Naive thymus-derived CD4-positive, alpha-beta T cell (primary cell): ENCODE measurements at places on chromosomes 1 and 21. TPM values are rescaled to one million over a fixed set of nuclear protein-coding genes. Genes with fewer than 3 reads are reported as not detected.

OPTC gene
- not detected for total RNA-seq

GRCh38 chr1:44060830-44061267 is 29.6 kb upstream of the SLC6A9 start:
- no peak for DNase-seq

SUSD4 gene
- total RNA-seq = 7.1 TPM

DNA sequence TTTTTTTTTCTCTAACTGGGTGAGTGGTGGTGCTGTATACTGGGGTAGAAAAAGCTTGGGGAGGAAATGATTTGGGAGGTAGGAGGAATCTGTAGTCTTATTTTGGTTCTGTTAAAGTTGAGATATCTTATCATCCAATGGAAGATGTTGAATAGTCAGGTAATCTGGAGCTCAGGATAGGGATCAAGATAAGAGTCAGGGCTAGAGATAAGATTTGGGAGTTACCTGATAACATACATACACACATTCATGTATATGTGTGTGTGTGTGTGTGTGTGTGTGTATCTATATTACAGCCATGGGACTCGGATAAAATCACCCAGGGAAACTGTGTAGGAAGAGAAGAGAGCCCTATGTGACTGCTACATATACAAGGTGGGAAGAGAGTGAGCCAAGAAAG is 8.1 kb downstream of the PCAT6 start:
- no peak for DNase-seq

- DNase-seq = no peak
Measured at GRCh38 chr1:59062743-59063142, 234.2 kb upstream of the FGGY start.

- no peak for DNase-seq
Measured at GRCh38 chr1:206672011-206672688, 12.6 kb upstream of the MAPKAPK2 start.

LIPI gene
- total RNA-seq = not detected in 2 replicates

CRYAA gene
- not detected for total RNA-seq

RNU1-1 gene
- total RNA-seq = 3,337 TPM

- DNase-seq = no peak
Measured at GRCh38 chr1:16727190-16728111, 12.9 kb upstream of the RNU1-4 start.

GRCh38 chr1:7808253-7808844 is 24.3 kb downstream of the PER3 start:
- DNase-seq = no peak

DNA sequence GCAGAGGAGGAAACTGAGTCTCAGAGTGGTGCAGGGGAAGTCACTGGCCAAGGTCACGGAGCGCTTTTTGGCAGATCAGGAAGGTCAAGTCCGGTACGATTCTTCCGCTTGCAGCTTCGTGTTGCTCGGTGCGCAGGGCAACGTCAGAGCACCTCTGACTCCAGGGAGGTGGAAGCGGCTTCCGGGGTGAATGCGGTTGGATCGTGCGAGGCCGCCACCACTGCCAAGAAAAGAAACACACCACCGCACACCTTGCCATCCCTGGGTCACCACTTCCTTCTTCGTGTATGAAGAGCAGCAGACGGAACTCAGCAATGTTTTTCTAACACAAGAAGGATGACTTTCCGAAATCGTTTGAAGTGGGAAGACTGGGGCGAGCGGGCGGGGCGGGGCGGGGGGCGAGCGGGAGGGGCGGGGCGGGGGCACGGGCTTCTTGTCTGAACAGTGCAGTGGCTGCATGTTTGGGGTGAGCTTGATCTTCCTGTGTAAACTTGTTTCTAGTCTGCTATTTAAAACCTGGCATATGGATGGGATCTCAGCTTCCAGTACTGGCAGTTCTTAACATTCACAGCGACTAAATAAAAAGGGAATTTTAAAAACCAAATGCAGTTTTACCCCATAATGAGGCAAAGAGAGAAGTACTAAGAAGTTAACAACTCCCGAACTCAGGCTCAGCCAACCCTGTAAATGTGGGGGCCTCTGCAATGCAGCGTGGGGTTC is 300.0 kb downstream of the RRAGC start:
- DNase-seq = peak; percentile 87

DNA sequence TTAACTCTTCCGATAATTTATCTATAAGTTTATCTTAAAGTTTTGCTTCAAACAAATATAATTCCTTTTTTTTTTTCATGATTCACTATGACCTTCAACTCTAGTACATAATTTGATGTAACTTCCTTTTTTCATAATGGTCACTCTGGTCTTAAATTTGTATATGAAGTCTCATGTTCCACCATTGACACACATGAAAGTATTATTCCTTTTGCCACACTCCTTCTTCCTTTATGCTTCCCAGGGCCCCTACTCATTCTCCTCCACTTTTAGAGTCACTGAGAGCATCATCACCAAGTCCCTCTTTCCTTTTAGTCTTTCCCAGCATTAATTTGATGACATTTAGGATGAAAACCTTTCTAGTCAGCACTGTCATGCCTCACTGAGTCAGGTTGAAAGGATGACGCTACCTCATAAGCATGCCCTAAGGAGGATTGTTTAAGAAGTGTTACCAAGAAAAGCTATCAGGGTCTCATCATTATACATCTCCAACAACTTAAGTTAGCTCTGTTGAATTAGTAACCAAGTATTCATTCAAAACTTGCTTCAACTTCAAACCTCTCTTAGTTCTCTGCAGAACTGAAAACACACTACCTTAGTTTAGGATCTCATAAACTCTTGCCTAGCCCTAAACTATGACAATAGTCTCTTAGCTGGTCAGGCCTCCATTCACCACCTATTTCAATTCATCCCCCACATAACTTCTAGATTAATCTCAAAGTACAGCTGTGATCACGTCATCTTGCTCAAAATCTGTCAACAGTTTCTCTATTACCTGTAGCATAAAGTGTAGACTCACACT is 14.5 kb downstream of the AUNIP start:
- no peak for DNase-seq

GRCh38 chr21:42973991-42974831 is at the start of gene PKNOX1:
TSS of gene PKNOX1 (plus strand) at chr21:42974562. CDS start at chr21:43004382, 29,820 bp downstream.
- DNase-seq = peak; percentile 100

DNA sequence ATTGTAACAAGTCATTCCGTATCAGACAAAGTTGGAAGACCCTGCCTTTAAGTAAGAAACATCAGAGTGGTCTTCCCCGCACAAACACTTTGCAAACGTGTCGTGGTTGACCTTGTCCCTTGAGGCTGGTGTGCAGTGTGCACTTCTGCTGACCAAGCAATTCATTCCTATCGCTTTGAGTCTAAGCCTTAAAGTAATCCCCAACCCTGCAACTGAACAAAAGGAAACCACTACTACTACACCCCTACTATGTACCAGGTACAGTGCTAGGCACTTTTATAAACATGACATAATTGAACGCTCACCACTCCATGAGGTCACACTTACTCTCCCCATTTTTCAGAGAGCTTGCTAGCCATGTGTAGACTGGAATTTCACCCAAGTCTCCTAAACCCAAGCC is 10.6 kb downstream of the ITPKB start:
- no peak for DNase-seq

GRCh38 chr1:248824301-248824700 is 1.4 kb downstream of the SH3BP5L start:
- DNase-seq = no peak

DNA sequence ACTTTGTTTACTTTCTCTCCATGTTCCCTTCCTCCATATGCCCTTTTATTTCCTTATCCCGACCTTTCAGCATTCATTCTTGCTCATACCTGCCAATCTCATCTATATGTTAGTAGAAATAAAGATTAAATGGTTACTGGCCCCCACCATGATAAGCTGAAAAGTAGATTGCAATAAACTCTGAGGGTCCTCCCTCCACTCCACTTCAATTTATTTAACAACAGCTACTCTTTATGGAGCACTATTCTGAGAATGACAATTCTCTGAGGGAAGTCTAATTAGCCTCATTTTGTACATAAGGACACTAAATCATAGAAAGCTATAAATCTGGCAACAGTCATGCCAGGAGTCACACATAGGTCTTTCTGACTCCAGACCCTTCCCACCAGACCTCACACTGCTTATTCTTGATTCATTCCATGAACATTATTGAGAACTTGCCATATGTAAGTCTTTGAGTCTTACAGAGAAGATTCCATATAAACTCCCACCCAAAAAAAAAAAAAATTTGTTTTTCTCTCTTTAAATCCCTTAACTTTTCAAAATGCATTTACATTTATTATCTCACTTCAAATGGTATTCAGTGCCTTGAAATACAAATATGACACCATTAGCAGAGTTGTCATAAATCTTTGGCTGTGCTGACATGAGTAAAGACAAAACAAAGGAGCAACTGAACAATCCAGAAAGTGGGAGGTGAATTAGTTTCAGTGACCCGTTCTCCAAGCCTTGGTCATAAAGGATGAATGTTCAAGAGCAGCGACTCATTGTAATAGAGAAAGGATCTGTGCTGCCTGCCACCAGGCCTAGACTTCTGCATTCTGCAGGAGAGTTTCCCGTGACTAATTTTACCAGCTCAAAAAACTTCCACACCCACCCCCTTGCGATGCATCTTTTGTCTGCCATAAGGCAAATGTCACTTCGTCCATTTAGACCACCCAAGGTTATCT is 28.5 kb downstream of the PALMD start:
- DNase-seq = no peak

NBPF26 gene
- 33.6 TPM for total RNA-seq

DNA sequence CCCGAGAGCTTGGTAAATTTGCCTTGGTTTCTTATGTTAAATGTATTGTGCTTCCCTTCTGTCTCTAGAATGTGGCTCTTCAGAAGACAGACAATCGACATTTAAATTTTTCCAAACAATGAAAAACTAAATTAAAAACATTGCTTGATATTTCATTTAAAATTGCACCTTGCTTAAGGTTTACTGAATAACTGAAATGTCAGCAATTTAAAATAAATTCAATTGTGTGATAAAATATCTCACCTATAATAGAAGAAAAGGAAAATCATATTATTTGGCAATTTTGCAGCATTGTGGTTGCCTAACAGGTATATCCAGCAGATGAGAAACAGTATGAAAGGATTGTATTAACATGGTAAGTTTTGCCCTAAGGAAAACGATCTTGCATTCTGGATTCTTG is 56.5 kb downstream of the MAP3K21 start:
- no peak for DNase-seq

- DNase-seq = no peak
Measured at GRCh38 chr1:205975387-205975998, 27.7 kb downstream of the RAB7B start.

- no peak for DNase-seq
Measured at GRCh38 chr1:246364415-246364941, 142.6 kb downstream of the SMYD3 start.

S100A13 gene
- total RNA-seq = 3.0 TPM

DNA sequence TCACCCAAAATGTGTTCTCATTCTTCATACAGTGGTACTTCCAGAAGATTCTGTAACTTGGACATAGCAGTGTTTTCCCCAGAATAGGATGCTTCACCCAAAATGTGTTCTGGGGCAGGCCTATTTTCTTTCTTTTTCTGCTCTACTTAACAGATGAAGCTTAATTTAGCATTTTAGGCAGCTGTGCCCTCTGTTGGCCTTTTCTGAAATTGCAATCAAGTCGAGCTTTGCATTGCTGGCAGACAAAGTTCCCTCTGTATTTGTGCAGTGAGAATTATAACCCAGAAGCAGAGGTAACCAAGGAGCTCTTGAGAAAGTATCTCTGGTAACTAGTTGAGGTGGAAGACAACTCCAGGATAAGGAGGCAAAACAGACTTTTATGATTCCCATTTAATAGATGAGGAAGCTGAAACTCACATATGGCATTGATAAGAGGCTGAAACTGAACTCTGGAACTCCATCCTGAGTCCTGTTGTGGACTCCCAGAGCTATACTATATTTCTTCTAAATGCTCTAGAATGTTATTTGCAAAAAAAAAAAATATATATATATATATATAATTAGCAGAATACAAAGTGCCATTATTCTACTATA is 50.3 kb upstream of the L1TD1 start:
- DNase-seq = no peak

S100A1 gene
- not detected for total RNA-seq

DNA sequence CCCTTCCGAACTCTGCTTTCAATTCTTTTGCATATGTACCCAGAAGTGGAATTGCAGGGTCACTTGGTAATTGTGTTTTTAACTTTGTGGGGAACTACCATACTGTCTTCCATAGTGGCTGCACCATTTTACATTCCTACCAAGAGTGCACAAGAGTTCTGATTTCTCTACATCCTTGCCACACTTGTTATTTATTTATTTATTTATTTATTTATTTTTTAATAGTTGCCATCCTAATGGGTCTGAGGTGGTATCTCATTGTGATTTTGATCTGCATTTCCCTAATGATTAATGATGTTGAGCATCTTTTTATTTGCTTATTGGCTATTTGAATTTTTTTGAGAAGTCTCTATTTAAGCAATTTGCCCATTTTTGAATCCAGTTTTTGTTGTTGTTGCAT is 422.4 kb downstream of the PTPRU start:
- no peak for DNase-seq

FMO3 gene
- total RNA-seq = not detected

KRTAP19-1 gene
- not detected for total RNA-seq
